H9 (cell line): ENCODE measurements at places on chromosomes 1 and 21.

DNA sequence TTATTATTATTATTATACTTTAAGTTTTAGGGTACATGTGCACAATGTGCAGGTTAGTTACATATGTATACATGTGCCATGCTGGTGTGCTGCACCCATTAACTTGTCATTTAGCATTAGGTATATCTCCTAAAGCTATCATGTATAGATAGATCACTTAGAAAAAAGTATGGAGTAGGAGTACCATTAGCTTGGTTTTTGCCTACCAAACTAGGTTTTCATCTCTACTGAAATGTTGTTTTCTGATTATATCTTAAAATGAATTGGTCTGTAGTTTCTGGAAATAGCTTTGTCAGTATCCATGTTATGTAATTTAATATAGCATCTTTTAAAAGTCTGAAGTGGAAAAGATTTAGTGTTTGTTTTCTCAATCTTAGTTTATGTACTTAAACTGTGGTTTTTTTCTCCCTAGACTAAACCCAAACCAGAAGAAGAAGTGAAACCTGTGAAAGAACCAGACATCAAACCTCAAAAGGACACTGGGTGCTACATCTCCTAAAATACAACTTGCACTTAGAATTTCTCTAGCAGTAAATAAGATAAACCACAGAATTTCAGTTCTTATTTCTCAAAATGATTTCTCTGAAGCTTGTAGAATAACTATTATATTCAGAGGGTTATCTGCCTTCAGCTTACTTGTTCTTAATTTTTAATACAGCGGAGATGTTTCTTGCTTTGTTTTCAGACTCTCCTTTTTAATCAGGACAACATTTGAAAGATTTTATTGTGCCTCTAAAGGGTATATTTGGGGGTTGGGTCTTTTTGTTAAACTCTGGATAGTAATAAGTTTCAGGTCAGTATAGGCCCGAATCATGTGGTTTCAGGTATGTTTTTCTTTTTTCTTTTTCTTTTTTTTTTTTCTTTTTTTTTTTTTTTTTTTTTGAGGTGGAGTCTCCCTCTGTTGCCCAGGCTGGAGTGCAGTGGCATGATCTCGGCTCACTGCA, 4.5 kb upstream of the FAM177B start:
- DNase-seq = no peak

DNA sequence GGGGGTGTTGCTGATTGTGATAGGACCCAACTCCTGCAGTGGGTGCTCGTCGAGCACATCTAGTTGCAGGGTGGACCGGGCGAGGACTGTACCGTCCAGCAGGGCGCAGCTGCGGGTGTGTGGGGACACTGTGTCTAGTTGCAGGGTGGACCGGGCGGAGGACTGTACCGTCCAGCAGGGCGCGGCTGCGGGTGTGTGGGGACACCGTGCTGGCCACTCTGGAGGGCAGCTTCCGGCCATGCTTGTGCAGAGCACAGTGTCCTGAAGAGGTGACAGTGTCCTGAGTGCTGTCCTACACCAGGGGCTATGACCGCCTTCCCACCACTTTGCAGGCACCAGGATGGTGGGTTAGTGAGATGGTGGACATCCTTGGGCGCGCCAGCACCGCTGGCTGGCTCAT, 4.6 kb upstream of the TRPM2 start:
- no peak for DNase-seq

DNA sequence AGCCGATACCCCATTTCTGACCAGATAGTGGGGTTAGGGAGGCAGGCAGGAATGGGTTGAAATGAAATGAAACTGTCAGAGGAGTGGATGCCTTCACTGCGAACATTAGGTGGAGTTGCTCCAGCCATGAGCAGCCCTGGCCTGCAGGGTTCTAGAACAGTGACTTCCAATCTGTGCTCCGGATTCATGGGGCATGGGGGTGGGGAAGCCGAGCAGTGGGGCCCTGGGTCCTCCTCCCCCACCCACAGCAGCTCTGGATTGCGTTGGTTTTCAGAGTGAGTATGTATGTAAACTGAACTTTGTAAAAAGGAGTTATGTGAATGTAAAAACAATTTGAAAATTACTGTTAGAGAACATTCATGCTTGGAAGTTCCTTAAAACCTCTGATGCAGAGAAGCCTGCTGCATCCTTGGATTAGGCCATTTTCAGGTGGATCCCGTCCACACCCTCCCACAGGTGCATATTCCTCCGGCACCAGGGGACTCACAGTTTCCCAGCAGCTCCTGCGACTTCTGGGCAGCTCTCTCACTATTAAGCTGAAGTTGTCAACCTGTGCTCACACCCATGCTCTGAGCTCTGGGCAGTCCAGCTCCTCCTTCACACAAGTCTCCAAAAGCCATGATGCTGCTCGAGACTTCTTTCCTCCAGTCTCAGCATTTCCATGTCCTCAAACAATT, 54.4 kb upstream of the EDN2 start:
- no peak for DNase-seq

DNA sequence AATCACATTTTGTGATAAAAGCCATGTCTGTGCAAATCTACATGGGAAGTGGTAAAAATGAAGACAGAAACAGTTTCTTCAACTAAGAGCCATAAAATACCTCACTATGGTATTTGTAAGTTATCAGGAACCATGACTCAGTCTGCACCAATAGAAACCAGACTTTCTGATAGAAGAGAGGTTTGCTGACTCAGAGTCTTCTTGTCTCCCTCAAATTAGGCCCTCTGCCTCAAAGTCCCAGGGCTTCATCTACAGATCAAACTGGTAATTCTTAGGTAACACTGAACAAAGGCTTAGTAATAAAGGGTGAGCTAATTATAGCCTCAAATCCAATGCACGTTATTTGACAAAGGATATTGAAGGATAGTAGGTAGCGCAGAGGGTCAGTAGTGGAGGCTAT, 30.9 kb upstream of the SSX2IP start:
- DNase-seq = no peak

- no peak for DNase-seq
Measured at GRCh38 chr21:39047046-39047445, 136.2 kb downstream of the PSMG1 start.

GRCh38 chr1:2132222-2133038, 62.1 kb downstream of the FAAP20 start:
- DNase-seq = peak; percentile 79

- no peak for DNase-seq
Measured at GRCh38 chr1:15595809-15596617, 11.2 kb upstream of the AGMAT start.
